NCI-H146 (cell line): ENCODE measurements at places on chromosomes 2 and 18.

DNA sequence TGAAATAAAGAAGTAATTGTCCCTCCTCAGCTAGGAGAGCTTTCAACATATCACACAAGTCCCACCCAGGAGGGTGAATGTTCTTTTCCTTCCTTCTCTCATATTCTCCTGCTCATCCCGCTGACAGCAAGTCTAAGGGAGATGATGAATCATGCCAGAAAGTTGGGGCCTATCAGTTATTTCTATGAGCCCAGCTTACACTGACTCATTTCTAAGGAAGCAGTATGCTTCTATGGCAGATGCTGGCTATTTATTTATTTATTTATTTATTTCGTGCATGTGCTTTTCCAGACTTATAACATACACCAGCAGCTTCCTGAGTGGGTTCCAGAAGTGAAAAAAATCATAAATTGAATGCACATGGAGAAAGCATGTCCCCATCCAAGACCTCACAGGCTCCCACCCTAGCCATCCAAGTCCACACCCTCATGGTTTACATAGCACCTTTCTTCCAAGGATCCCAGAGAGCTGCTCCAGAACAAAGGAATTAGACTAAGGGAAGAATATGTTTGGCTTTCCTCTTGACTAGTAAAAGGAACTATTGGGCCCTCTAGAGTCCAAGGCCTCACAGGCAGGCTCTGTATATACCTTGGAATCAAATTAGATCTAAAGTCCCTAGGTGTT lies 1074.2 kb upstream of the ZEB2 start:
- DNase-seq = peak; percentile 3

DNA sequence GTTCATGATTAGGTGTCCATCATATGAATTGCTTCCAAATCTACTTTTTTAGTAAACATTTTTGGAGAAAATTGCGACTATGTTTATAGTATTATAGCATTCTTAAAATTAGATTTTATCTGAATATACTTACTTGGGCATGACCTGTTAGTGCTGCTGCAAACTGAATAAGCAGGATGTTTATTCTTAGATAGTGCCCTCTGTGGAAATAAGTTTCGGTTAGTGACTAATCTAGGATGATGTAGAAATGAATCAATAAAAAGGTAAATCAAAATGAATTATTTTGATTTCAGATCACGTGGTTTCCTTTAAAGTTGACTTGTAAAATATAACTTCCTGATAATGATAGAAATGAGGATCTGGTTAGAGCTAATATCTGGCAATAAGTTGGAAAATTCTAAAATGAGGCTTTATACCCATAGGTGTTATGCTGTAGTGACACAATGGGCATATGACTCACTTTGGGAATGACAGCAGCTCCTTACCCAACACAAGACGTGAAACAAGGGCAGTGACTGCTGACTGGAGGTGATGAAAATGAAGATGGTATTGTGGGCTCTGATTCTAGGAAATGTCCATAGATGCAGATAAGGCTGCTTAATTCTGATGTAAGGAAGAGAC lies 165.8 kb upstream of the TCF4 start:
- DNase-seq = no peak

DNA sequence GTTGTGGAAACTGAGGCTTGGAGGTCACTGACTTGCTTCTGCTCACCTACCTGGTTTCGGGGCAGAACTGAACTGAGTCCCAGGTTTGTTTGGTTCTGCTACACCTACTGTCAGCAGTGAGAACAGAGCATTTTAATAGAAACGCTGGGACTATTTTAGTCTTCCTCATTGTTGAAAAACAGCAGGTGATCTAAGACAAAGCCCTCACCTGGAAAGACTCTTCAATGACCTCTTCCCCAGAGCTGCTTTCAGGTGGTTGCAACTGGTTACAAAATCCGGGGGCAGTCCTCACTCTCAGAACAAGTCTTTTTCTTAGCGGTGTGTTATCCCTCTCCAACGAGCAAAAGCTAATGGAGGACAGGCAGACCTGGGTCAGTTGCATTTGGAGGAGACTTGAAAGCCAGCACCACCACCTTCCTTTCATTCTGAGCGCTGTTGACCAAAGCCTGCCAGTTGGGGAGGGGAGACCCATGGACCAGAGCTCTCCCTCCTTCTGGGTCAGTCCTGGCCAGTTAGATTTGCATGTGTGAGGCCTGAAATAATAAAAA lies 217.0 kb downstream of the NCK2 start:
- DNase-seq = peak; percentile 92

DNA sequence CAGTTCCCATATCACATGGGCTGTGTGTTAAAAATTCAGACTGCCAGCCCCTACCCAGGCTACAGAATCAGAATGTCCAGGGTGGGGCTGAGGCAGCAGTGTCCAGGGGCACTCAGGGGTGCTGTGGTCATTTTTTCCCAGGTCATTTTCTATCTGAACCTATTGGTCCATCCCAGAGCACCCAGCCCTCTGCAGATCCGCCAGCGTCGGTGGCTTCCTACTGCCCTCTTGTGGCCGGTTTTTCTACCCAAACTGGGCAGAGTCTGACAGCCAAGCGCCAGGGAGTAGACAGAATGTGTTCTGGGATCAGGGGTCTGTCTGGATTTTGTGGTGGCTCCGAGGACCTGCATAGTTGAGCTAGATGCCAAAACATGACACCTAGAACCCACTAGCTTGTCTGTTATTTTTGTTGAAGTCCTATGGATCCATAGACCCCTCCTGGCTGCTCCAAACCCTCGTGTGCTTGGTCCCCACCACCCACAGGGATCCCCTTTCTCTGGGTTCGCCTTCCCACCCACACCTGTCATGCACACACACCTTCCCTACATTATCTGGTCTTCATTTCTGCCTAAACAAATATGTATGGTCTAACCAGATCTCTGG lies 34.1 kb upstream of the RMDN2 start:
- DNase-seq = peak; percentile 77

- DNase-seq = no peak
Measured at GRCh38 chr2:27149570-27150405, 984 bp downstream of the TCF23 start.

GRCh38 chr2:23823863-23824262 lies 103.1 kb downstream of the ATAD2B start:
- no peak for DNase-seq

DNA sequence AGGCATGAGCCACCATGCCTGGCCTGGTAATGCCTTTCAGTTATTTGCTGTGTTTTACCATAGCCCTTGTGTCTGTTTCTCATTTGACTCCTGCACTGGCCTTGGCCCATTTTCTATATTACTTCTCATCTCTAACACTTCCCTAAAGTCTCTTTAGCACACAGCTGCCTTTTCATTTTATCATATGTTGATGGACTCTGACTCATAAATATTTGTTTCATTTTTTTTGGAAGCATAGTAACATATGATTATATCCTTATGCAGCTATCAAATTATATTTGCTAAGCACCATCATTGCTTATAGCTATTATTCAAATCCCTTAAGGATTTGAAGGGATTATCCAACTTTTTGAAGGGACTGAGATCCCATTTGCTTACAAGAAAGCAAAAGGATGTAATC lies 320.3 kb downstream of the GPD2 start:
- no peak for DNase-seq

DNA sequence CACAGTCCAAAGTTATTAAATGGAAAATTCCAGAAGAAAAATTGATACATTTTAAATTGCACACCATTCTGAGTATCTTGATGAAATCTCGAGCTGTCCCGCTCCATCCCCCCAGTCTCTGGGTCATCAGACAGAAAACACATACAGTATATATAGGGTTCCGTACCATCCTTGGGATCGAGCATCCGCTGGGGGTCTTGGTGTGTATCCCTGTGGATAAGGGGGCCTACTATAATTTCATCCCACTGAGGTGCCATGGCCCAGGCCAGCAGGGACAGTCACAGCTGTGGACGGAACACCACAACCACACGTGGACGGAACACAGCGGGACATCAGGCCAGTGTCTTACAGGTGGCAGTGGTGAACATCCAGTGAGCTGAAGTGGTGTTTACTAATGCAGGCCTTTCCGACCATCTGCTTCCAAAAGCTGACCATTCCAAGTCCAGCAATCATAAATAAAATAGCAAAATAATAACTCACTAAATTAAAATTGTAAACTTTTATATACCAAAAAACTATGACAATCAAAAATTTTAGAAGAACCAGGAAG lies 14.0 kb downstream of the TWIST2 start:
- DNase-seq = no peak

DNA sequence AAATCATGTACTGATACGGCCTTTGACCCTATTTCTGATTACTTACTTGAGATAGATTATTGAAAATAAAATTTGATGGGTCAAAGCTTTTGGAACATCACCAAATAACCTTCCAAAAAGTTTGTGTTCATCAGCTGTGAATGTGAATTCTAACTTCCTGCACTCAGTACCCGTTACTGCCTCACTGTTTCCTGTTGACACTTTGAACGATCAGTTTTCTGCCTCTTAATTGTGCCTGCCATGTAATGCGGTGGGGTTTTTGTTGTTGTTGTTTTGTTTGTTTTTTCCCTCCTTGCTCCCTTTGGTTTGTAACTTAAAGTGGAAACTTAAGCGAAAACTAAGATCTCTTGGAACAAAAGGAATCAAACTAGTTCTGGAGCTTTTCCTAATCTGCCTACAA lies 18.9 kb downstream of the ATG16L1 start:
- no peak for DNase-seq

DNA sequence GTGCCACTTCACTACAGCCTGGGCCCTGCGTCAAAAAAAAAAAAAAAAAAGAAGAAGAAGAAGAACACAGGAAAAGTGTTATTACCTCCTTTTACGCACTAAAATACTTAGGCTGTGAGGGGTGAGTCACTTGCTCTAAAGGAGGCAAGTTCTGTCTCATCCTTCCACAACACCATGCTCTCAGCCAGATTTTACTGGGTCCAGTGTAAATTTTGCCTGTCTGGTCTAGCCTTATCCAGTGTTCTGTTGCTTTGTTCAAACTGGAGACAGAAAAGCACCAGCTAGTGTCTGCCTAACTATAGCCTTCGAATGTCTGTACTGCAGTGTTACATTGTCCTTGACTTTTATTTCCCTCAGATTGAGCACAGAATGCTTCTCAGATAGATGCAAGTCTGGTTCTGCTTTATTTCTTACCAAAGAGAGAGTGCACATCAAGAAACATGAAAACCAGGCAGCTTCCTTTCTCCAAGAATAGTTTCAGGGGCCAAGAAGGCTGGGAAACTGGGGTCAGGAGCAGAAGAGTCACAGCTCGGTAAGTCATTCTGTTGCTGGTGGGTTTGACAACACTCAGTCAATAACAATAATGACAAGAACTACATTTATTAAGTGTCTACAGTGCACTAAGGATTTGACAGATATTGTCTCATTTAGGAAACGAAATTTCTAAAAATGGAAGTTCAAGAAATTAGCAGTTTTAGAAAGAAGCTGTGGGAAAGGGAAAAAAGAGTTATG lies 3.1 kb upstream of the MSGN1 start:
- DNase-seq = no peak

GRCh38 chr18:9995631-9996030 lies 81.8 kb downstream of the VAPA start:
- no peak for DNase-seq

- DNase-seq = no peak
Measured at GRCh38 chr2:165074884-165075283, 119.6 kb upstream of the SLC38A11 start.

GRCh38 chr2:201807452-201807999 lies 1.2 kb downstream of the CDK15 start:
- no peak for DNase-seq

DNA sequence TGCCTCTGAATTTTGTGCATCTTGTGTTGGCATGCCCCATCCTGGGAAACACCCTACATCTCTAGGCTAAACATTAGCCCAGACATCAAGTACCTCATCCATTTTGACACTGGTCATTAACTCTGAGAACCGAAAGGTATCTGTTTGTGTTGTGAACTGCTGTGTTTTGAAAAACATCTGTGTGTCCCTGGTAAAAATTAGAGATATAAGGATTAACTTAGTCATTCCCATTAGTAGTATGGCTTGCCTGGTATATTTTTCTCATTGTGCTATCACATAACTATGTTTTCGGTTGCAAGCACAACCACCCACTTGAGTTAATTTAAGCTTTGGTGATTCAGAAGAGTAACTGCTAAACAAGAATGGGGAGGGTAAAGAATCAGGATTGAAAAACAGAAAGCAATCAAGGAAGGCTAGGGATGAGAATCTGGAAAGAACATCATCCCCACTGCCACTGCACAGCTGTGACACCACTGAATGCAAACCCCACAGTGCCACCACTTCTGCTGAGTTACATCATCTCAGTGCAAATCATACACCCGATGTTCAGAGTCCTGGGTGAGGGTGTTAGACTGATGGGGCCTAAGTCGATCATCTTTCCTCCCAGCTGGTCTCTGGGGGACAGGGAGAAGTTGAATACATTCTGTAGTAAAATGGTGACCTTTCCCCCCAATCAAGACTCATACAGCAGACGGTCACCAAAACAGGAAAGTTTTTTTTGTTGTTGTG lies 234.0 kb downstream of the EPHA4 start:
- no peak for DNase-seq

- peak; percentile 16 for DNase-seq
Measured at GRCh38 chr2:172288603-172289002, 138.8 kb upstream of the ITGA6 start.

DNA sequence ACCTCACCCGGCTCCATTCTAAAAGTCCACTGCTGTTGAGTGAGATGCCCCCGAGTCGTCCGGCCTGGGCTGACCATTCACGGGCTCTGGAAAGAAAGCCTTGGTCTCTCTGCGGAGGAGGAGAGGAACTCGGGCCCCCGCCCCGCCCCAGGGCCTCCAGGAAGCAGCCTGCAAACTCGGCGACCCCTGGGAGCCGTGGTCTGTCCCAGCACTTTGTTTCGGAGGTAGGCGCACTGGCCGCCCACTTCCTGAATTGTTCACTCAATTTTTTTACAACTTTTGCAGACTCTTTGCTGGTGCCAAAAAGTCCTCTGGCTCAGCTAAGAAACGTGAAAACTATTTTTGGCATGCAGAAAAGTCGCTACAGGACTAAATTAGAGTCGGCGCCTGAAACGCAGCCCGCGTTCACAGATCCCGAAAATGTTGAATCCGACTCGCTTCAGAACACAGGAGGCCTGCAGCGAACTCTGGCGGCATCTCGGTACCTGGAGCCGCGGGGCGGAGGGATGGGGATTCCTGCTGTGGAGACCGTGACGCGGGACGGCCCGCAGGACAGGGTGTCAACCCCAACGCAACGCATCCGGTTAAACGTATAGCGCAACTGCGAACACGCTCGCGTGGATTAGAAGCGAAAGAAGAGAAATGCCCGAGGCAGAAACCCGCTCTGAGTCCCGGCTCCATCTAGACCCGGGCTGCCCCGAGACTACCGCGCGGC lies 1.5 kb downstream of the PXDN start:
- no peak for DNase-seq

- DNase-seq = no peak
Measured at GRCh38 chr2:166017208-166017607, 63.6 kb upstream of the TTC21B start.

DNA sequence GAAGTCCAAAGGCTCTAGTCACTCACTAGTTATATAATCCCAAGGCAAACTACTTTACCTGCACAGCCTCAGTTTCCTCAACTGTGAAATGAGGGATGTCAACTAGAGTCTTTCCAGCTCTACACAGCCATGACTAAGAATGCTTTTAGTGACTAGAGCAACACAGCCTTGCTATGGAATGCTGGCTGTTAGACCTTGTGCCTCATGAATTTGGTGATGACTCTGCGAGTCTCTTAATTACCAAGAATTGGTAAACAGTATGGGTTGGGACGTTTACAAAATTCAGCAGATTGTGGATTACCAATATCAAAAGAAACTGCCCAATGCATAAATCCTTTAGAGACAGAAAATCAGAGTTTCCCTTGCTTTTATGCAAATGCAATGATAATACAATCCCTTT lies 163.7 kb downstream of the ASXL3 start:
- DNase-seq = no peak
